AG08395 (cell line): ENCODE measurements at places on chromosomes 4 and X.
A peak's percentile ranks its signal among the peaks of the same experiment; 100 is the strongest.

GRCh38 chr4:136032391-136032790 lies 1499.9 kb downstream of the PCDH18 start:
- DNase-seq = no peak

- DNase-seq = peak; percentile 84
Observed at GRCh38 chr4:140238351-140239056, 84.5 kb upstream of the MAML3 start.

GRCh38 chr4:70623323-70623722 lies 5.2 kb upstream of the ENAM start:
- DNase-seq = no peak

GRCh38 chr4:176123710-176124407 lies 58.2 kb downstream of the WDR17 start:
- DNase-seq = peak; percentile 19

GRCh38 chr4:54742636-54743399 lies 85.1 kb downstream of the KIT start:
- no peak for DNase-seq

- no peak for DNase-seq
Observed at GRCh38 chr4:151250706-151251105, 26.3 kb upstream of the PRSS48 start.

DNA sequence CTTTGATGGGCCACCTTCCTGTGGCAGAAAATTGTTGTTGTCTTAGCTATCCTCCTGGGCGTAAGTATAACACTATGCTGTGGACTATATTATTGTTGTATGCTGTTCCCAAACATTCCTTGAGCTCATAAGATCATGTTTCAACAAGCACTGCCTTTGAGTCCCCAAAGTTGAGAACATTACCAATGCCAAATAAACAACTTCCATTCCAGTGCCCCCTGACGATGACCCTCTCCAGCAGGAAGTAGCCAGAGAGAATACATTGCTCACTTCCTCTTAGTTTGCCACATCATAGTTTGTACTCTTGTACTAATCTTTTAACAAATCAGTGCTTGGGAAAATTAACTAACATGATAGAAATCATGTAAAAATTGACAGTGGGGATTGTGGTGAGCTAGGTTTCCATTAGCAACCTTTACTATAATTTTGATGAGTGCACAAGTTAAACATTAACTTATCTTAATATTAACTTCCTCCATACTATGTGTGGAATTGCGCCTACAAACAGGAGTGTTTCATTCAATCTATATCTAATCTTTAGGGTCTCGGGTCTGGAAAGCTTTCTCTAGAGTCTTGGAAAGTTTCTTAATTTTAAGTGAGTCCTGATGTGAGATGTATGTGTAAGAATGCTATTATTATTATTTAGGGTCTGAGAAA lies 20.3 kb upstream of the DHX15 start:
- no peak for DNase-seq

DNA sequence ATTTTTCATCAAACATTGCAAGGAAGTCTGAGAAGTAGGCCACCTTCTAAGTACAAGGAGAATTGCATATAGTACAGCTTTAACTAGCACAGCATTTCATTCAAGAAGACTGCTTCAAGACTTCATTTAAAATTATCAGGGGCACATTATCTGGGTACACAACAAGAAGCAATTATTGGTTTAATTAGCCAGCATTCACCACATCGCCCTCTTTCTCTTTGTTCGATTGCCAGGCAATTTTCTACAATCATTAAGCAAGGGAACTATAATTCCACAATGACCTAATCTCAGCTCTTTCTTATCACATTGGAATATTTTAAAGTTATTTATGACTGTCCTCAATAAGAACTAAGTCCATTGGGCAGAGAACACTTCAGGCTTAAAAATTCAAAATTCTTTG lies 1347.1 kb upstream of the PABPC4L start:
- DNase-seq = no peak

- DNase-seq = no peak
Observed at GRCh38 chr4:57734104-57734670, 624.0 kb upstream of the IGFBP7 start.

- DNase-seq = peak; percentile 50
Observed at GRCh38 chrX:129493643-129494042, 29.6 kb downstream of the SMARCA1 start.

- DNase-seq = no peak
Observed at GRCh38 chr4:25485104-25485503, 108.0 kb downstream of the ANAPC4 start.

DNA sequence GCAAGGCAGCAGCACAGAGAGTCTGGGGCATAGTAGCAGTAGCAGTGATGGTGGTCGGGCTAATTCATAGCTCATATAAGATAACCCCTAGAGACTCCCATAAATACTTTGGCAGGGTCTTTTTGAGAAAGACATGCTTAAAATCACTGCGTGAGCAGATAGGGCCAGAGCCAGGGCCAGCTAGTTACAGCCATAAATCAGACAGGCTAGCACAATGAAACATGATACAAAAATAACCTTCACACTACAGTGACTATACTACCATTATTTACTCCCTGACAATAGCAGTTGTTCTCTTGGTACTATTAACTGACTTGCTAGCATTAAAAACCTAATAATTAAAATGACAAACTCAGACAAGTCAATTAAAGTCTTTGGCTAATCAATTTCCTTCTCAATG lies 295.9 kb downstream of the SMARCA1 start:
- no peak for DNase-seq

- DNase-seq = no peak
Observed at GRCh38 chr4:7055990-7056325, 11.9 kb downstream of the GRPEL1 start.

DNA sequence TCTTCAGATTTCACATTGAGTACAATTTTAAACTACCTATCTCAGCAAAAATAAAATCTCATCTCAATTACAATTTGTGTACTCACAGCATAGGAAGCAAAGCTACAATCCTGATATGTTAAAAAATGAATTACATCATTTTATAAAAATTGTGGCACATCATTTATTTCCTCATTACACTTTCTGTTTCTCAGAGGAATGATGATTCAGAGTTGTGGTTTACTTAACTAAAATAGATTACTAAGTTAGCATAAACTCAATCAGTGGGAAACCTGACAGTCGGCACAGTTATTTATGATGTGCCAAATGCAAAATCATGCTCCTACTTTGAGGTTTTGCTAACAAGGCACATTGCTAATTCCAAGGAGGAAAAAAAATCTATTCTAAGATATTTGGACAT lies 325.0 kb downstream of the FBXO8 start:
- no peak for DNase-seq

DNA sequence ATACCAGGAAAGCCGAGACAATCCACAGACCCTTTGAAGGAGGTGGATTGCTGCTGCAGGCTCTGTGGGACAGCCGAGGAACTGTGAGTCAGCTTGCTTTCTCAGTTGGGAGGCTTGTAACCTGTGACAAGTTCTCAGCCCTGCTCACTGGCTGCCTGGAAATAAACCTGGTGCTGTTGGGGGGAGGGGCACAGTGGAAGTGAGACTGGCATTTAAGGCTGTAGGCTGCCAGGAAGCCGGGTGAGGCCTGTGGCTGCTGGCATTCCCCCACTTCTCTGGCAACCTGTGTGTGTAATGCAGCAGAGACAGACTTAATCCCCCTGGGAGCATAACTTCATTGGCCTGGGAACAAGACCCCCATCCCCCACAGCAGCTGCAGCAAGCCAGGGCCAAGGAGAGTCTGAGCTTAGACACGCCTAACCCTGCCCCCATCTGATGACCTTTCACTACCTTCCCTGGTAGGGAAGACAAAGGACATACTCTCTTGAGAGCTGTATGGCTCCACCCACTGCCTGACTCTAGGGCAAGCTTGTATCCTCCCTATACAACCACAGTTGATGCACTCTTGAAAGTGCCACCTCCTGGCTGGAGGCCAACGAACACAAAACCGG lies 64.1 kb downstream of the ALPK1 start:
- DNase-seq = no peak

DNA sequence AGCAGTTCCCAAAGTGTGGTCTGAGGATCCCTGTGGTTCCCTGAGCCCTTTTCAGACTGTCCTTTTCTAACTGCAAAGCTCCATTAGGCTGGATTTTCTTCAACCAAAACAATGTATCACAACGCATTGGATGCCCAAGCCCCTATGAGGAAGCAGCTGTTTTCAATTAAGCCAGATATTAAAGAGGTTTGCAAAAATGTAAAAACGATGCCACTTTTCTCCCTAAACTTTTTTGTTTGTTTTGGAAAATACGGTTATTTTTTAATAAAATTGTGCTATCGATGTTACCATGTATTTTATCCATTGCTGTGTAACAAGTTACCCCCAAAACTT lies 170.4 kb upstream of the BCOR start:
- DNase-seq = no peak

- DNase-seq = no peak
Observed at GRCh38 chrX:100743009-100743607, 11.2 kb upstream of the SYTL4 start.

GRCh38 chrX:134990801-134991481 lies at the start of gene SMIM10:
TSS of gene SMIM10 (plus strand) at chrX:134990991. CDS start at chrX:134991096, 105 bp downstream.
- peak; percentile 64 for DNase-seq

- DNase-seq = no peak
Observed at GRCh38 chr4:25972366-25972765, 58.3 kb downstream of the SMIM20 start.

GRCh38 chr4:2811830-2812611 lies 19.1 kb downstream of the SH3BP2 start:
- DNase-seq = peak; percentile 67

- no peak for DNase-seq
Observed at GRCh38 chr4:52687696-52688095, 28.6 kb upstream of the USP46 start.

DNA sequence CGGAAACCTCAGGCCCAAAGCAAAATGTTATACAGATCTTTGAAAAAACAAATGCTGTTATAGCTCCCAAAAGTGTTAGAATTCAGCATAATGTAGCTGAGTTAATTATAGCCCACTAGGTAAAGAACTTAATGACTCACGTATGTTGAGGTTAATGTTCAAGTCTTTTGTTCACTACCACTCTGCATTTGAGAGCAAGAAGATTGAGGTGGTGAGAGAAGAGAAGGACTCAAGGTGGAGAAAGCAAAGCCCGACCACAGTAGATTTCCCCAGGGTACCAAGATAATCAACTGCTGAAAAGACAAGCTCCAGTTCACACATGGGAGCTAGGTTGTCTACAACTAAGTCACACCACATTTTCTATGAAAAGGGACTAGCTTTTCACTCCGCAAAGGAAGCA lies 480.2 kb downstream of the DTHD1 start:
- no peak for DNase-seq

GRCh38 chr4:101280866-101281600 lies 66.3 kb downstream of the PPP3CA start:
- DNase-seq = no peak

GRCh38 chr4:40196272-40196671 lies 559 bp upstream of the RHOH start:
- DNase-seq = no peak

DNA sequence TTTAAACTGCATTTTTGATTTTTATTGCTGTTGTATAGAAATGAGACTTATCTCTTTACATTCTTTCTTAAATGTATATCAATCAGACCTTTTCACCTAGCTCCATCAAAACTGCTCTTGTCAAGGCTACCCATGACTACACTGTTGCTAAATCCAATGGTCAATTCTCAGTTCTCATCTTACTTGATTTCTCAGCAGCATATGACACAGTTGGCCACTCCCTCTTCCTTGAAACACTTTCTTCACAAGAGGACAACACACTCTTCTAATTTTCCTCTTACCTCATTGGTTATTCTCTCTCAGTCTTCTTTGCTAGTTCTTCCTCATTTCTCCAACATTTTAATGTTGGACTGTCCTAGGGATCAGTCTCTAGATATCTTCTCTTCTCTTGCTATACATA lies 94.1 kb upstream of the CITED1 start:
- DNase-seq = no peak

GRCh38 chrX:124393238-124393637 lies 46.9 kb downstream of the SH2D1A start:
- DNase-seq = no peak

GRCh38 chrX:110055616-110056015 lies 52.7 kb downstream of the TMEM164 start:
- no peak for DNase-seq

DNA sequence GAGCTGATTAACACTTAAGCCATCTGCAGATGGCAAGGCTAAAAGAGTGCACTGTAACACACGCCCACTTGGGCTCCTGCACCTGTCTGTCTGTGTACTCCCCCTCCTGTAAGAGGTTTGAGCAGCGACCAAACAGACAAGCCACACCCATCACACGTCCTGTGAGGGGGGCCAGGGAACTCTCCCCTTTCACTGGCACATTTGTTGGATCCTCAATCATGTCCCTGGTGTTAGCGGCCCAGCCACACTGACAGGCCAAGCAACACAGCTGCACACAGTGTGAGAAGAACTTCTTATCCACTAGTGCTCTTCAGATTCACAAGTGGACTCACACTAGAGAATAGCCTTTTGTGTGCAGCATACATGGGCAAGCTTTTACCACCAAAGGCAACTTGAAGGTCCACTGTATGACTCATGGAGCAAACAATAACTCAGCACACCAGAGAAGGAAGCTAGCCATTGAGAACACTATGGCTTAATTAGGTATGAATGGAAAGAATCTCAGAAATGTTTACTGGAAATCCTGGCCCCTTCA lies 29.1 kb upstream of the UTP14A start:
- DNase-seq = peak; percentile 53

DNA sequence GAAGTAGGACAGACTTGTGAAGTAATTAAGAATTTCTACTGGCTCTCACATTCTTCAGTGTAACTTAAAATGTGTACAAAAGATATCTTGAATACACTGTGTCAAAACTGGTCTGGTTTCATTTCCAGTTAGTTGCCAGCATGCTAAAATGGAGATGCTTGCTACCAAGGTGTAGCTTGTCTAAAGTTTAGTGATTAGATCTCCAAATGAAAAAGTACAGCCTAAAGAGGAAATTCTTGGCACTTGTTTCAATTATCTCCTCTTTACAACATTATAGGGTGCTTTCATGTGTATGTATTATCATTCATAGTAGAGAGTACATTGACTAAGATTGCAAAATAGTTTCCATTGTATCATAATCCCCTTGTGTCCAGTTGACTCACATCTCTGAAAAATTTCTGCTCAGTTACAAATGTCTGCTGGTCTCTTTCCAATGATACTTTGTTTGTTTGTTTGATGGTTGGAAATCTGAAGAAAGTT lies 97.3 kb upstream of the SPRY1 start:
- DNase-seq = peak; percentile 53

DNA sequence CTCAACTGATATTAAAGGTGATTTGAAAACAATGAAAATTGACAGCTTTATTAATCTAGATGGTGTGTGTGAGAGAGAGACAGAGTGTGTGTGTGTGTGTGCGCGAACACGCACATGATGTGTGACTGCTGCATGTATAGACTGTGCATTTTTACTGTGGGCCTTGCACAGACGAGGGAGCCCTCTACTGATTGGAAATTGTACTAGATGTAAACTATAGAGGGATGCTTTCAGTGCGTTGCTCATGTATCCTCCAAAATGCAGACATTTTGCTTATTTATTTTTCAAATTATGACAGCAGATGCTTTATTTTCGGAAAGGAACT lies 168.4 kb upstream of the GK2 start:
- DNase-seq = peak; percentile 28

GRCh38 chr4:105956569-105956968 lies 61.3 kb downstream of the NPNT start:
- no peak for DNase-seq

GRCh38 chr4:153197301-153197700 lies 6.9 kb upstream of the TRIM2 start:
- DNase-seq = no peak

GRCh38 chr4:176788248-176788647 lies 4.5 kb downstream of the VEGFC start:
- no peak for DNase-seq
